ENCODE measurements at places on chromosomes 6 and 20.

DNA sequence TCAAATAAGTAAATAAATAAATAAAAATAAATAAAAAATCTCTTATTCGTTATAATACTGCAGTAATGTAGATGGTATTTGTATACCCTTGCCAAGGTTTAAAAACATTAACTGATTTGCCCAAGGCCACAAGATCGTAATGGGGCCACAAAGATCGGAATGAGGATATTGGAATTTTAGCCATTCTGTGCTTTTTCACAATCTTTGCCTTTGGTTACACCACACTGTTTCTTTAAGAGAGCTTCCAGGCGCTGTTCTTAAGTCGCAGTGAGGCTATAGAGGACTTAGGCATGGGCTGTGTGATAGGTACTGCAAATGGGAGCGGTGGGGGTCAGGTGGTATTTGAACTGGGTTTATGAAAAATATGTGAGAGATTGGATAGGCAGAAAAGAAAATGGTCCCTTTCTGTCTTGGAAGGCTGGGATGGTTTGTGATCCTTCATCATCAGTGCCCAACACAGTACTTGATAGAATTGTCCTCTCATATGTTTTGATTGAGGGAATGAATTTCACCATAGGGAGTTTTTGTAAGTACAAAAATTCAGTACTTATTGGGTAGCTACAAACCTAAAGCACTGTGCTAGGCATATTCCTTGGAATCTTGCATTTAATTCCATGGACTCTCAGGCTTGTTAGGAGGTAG is 1.4 kb downstream of the NUS1 start:
- no peak for DNase-seq

- DNase-seq: no peak
Observed at GRCh38 chr20:17504066-17504897, 26.9 kb downstream of the BFSP1 start.

DNA sequence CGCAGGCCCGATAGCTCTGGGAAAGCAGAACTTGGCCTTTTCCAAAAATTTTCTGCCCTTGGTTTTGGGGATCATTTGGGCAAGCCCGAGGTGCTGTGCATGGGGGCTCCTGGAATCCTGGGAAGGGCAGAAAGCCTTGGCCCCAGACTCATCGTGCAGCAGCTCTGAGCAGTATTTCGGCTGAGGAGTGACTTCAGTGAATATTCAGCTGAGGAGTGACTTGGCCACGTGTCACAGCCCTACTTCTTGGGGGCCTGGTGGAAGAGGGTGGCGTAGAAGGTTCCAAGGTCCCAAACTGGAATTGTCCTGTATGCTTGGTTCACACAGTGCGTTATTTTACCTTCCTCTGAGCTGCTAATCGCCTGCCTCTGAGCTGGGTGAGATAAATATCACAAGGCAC is 1.1 kb upstream of the BMP2 start:
- DNase-seq: no peak

- DNase-seq: no peak
Observed at GRCh38 chr20:44706301-44707017, 8.7 kb upstream of the CCN5 start.

DNA sequence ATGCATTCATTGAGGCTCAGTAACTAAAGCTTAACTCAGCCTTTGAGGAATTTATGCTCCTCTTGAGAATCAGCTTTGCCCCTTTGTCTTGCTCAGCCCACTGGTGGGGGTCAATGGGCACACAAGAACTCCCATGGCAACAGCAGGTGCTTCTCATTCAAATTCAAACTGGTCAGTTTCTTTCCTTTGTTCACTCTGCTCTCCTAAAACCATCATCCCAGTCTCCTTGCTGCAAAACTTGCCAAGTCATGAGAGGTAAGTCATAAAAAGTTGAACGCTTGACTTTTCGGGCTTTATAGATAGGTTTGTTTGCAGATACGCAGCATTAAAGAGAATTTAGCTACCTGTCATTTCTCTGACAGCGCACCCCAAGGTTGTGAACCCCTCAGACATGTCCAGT is 146.8 kb downstream of the TFAP2A start:
- DNase-seq: no peak

DNA sequence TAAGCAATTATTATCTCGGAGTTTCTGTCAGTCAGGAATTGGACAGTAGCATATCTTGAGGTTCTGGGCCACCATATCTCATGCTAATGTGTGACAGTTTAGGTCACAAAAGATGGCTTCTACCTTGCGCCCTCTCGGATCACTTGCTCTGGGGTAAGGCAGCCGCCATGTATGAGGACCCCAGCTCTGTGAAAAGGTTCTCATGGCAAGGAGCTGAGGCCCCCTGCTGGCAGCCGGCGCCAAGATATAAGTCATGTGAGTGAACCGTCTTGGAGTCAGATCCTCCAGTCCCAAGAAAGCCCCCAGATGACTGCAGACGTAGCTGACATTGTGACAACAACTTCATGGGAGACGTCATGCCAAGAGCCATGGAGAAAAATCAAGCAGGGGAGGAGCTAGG is 670.8 kb downstream of the KIF16B start:
- no peak for DNase-seq

DNA sequence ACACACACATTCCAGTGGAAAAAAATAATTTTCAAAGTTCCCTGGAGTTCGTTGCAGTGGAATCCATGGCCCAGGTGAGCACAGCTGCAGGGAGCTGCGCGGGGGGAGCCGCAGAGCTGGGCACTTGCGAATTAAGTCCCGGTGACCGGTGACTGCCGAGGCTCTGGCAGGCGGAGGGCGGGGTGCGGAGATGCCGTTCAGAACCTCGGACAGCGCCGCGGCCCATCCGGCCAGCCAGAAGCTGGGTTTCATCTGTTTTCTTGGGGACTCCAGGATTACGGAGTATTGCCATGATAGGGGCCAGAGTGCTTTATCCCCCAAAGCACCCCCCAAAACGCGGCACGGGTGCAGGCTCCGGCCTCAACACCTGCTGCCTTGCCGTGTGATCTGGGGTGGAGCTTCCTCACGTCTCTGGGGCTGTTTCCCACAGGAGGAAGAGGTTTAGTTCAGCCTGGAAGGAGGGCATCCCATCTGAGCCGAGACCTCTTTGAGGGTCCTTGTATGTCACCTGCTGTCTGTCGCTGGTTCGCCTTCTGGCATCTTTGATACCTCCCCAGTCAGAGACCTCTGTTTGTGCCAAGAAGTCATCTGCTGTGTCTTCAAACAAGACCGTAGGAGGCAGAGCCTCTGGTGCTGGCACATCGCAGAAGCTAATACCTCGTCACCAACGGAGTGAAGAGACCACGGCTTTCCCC is 99.4 kb downstream of the YTHDF1 start:
- no peak for DNase-seq

GRCh38 chr20:57792386-57793080 is 82.7 kb upstream of the PMEPA1 start:
- no peak for DNase-seq

GRCh38 chr20:17958373-17959256 is 10.0 kb downstream of the SNX5 start:
- no peak for DNase-seq

GRCh38 chr20:35395728-35396127 is 16.0 kb downstream of the UQCC1 start:
- DNase-seq: no peak

Measured in NCI-H187 treated with DMSO at 0.1 percent for 48 hours (cell line).